ENCODE measurements at places on chromosomes 7 and 10.

- no peak for DNase-seq
Measured at GRCh38 chr7:24580283-24580946, 7.2 kb downstream of the PALS2 start.

GRCh38 chr7:34224281-34224680 lies 318.9 kb downstream of the BMPER start:
- no peak for DNase-seq

DNA sequence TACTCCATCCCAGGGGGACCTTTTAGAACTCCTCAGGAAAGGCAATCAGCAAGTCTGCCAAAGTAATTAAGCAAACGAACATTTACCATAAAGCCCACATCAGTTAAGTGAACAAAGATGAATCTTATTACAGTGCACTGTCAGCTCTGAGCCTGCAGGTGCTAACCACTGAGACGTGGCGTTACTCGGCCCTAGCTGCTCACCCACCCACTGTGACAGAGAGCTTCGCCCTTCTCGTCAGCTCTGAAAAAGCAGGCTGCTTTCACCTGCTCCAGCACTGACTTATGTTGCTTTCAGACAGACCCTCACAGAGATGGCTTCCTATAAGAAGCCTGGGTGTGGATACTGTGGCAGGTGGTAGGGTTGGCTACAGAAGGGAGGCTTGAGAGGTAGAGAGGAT lies 57.7 kb upstream of the KCNIP2 start:
- no peak for DNase-seq

- no peak for DNase-seq
Measured at GRCh38 chr10:110701617-110701971, 57.5 kb downstream of the RBM20 start.

GRCh38 chr7:112383671-112384417 lies 66.4 kb upstream of the IFRD1 start:
- no peak for DNase-seq

DNA sequence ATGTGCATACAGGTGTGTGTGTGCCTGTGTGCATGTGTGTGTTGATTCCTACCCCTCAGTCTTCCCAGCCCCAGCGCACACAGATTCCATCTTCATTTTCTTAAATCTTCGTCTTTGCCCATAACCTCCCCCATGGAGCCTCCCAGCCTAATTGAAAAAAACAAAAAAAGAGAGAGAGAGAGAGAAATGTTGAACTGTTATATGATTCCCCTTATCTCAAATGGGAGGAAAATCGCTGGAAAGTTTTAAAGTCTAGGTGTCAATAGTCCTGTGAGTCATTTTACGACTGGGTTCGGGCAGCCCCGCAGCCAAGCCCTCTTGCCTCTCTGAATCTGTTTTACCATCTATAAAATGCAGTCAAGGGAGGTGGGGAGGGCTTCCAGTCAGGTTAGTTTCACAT lies 60.9 kb downstream of the SPOCK2 start:
- no peak for DNase-seq

DNA sequence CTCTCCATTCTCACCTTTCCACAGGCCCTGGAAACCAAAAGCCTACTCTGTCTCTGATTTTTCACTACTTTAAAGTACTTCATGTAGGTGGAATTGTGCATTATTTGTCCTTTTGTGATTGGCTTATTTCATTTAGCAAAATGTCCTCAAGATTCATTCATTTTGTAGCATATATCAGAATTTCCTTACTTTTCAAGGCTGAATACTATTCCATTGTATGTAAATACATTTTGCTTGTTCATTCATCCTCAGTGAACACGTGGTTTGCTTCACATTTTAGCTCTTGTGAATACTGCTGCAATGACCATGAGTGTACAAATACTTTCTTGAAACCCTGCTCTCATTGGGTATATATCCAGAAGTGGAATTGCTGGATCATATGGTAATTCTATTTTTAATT lies 8.8 kb downstream of the C1GALT1 start:
- DNase-seq = no peak

DNA sequence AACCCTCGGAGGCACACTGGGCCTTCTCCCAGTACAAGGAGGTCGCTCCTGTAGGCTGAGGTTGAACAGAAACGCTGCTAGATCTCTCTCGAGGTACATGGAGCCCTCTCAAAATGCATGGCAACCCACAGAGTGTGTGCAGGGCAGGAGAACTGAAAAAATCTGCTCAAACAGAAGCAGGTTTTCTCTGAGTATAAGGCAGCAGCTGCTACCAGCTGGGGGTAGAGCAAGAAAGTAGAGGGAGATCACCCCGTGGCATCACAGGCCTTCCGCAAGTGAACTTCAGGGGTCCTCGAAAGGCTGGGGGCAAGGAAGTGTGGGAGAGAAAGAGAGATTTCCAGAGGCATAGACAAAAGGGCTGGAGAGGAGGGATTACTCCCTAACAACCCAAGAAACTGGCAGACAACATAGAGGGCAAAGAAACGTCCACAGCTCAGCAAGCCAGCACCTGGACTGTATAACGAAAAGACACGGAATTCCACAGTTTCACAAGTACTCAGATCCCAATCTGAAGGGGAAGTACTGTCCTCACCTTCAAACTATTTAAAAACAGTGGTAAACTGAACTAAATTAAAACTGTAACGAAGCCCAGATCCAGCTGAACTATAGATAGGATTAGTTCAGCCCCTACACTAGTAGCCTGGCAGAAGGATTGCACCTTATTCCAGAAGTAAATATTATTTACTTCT lies 299.2 kb downstream of the IPMK start:
- no peak for DNase-seq

DNA sequence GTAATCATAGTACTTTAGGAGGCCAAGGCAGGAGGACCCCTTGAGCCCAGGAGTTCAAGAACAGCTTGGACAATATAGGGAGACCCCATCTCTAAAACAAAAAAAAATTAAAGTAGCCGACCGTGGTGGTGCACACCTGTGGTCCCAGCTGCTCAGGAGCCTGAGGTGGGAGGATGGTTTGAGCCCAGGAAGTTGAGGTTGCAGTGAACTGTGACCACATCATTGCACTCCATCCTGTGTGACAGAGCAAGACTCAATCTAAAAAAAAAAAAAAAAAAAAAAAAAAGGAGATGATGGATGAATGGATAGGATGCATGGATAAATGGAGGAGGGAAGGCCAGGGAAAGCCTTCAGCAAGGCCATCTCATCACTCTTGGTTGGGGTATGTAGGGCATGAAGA lies 33.4 kb upstream of the BMPR1A start:
- no peak for DNase-seq

DNA sequence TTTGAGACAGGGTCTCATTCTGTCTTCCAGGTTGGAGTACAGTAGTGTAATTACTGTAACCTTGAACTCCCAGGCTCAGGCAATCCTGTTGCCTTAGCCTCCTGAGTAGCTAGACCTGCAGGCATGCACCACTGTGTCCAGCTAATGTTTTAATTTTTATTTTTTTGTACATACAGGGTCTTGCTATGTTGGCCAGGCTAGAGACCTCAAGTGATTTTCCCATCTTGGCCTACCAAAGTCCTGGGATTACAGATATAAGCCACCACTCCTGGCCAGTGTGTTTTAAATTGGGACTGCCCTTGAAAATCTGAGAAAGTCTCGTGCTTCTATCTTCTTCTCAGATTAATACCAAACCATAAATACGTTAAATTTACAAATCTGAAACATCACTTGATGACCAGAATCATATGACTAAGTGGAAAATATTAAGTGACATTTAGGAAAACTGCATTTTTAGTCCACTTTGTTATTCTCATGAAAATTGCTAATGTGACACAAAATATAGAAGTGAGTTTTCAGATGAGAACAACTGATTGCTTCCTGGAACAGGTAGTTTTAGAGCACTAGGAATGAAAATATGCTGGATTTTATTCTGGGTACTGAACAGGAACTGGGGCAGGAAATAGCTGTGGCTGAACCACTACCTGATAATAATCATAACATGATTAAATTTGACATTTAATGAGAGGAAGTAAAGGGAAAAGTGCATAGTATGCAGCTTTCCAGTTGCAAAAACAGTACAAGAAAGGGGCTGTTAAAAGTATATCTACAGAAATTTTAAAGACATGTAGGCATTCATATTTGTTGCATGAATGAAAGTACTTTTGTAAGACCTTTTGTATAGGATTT lies 4.2 kb downstream of the PHTF2 start:
- DNase-seq = no peak

- DNase-seq = no peak
Measured at GRCh38 chr7:12358694-12359093, 45.0 kb downstream of the VWDE start.

GRCh38 chr7:151430391-151431205 lies 9.3 kb downstream of the CRYGN start:
- DNase-seq = no peak

DNA sequence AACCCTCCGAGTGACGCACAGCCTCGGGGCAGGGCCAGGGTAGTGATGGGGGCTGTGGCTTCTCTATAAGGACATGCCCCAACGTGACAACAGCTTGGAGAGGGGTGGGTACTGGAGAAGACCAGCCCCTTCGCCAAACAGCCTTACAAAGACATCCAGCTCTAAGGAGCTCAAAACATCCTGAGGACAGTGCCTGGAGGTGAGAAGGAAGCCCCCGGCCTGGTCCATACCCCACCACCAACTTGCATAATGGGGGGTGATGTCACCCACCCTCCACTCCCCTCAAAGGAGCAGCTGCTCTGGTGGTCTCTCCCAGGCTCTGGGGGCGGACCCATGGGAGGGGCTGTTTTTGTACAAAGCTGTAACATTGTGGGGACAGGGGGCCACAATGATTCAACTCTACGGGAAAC lies 15.1 kb downstream of the PRSS2 start:
- no peak for DNase-seq

DNA sequence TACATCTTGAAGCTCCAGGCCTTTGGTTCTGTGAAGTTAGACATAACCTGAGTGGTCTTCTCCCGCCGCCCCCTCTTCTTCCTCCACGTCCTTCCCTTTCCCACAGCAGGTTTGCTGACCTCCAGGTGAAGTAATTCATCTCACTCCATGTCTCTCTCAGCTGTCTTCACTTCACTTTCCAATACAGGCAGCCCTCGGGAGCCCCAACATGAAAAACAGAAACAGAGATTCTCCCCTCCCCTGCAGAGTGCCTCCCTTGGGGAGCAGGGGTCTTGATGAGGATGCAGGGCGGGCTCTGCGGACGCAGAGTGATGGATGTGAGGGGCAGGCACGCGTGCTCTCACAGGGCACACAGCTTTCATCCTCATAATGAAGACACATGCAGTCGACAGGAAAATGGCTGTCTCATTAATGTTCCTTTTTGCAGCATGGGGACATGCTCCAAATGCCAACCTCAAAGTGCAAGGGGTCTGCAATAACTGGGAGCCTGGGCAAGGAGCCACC lies 95.6 kb downstream of the GPAM start:
- no peak for DNase-seq

- DNase-seq = no peak
Measured at GRCh38 chr10:60236869-60237524, 152.7 kb downstream of the ANK3 start.

GRCh38 chr7:27091105-27091504 lies 4.7 kb downstream of the HOXA1 start:
- no peak for DNase-seq

DNA sequence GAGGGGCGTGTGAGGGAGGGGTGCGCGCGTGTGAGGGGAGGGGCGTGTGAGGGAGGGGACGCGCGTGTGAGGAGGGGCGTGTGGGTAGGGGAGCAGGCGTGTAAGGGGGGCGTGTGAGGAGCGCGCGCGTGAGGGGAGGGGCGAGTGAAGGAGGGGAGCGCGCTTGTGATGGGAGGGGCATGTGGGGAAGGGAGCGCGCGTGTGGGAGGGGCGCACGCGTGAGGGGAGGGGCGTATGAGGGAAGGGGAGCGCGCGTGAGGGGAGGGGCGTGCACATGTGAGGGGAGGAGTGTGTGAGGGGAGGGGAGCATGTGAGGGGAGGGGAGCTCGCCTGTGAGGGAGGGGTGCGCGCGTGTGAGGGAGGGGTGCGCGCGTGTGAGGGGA lies 19.1 kb downstream of the MXI1 start:
- peak; percentile 87 for DNase-seq

DNA sequence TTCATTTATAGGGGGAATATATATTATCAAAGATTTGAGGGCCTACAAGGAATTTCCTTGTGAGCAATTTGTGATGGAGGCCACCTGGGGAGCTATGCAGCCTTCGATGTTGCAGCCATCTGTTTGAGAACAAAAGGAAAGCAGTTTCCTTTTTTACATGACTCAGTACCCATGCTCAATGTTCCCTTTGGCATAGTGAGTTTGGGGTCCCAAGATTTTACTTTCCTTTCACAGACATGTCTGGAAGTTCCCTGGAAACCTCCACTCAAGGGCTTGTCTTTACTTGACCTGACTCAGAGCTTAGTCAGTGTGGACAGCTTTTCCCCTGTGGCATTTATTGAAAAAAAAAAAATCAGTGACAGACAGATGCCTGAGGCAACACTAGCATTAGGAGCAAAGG lies 73.5 kb upstream of the VIPR2 start:
- DNase-seq = no peak

GRCh38 chr10:132810807-132811700 lies 25.1 kb upstream of the NKX6-2 start:
- DNase-seq = no peak

DNA sequence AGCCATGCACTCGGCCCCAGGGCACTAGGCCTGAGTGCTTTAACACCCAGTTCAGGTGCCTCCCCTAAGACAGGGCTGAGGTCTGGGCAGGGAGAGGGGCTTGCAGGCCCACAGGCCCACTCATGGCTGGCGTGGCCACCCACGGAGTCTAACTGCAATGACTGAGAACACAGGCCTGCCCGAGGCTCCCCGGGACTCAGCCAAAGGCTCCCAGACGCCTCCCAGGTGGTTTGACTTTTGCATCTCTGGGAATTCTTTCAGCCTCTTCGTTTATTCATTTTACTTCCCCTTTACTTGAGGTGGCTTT lies 37.3 kb downstream of the PTPRN2 start:
- no peak for DNase-seq

DNA sequence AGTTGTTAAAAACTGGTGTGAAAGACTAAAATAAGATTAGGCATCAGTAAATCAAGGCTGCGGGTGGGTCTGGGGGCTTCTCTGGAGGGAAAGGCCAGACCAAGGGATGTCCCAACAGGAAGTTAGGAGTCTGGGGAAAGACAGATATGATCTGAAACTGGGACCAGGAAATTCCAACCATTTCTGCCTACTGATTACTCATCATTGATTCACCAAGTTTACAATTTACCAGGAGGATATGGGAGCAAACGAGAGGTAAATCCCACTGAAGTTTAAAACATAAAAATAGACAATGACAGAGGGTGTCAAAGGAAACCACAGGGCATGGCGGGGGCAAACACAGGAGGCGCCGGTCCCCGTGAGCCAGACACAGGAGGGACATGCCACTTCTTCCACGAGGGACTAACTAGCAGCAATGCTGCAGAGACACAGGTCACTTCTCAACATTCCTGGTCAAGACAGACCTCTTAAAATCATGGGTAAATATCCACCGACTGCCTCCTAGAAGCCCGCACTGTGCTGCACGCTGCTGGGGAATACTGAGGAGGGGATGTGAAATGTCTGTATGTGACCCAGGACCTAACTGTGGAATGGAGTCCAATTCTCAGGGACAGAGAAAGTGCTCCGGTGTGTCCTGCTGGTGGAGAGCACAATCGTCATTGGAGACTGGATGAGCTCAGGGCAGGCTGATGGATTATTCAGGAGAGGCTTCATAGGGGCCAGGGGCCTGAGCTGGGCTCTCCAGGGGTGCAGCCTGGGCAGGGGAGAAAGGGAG lies 153.4 kb upstream of the KLF14 start:
- no peak for DNase-seq

All from liver (tissue), 10 donors.